ENCODE measurements at places on chromosomes 2 and 18. TPM values are rescaled to one million over a fixed set of nuclear protein-coding genes. Genes with fewer than 3 reads are reported as not detected.

PRSS56 gene
- not detected for total RNA-seq

HOXD9 gene
- total RNA-seq: not detected

AGPS gene
- 70.0 TPM for total RNA-seq

TUBA4B gene
- not detected for total RNA-seq

ALLC gene
- total RNA-seq: not detected

DNA sequence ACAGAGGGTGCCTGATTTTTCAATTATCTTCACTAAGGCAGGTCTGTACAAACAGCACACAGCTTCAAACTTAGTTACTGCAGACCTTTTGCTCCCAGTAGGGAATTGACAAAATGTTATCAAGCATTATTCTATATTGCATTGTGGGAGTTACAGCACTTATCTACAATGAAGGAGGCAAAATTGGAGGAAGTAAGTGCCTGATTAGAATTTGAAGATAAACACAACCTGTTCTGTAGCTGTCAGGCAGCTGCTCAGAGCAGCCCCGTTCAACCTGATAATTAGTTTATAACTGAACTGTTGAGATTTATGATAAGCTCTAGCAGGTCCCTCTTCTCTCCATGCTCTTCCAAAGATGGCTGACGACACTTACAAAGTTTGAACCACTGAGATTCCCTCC lies 364.4 kb upstream of the CYRIA start:
- ATAC-seq: no peak

DNA sequence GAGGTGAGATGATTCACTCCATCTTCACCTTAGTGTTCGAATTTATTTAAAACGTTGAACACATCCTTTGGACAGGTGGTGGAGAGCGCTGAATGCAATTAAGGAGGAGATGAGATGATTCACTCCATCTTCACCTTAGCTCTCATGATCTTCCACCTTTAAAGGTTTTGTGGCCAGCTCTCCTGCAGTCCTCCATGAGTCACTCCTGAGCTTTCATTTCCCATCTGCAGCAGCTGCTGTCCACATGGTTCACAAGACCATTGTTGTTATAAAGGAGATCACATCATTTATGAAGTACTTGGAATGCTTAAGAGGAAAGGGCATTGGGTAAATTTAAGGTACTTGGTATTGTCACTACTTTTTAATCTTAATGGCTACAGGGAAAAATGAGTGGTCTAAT lies 298.5 kb downstream of the PAX3 start:
- ATAC-seq: no peak

DNA sequence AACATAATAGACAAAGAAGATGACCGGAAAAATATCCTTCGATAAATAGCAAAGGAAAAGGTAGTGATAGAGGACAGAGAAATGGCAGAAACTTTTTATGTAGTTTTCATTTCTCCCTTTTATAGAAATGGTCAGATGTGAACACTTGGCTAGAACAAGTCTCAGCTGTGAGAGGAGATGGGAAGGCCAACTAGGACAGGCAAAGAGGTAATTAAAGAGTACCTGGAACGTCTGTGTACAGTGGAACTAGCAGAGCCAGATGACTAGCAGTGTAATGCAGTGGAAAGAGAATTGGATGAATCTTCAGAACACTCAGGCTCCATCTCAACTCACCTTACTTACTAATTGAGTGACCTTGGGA lies 69.2 kb downstream of the NABP1 start:
- no peak for ATAC-seq

- ATAC-seq: no peak
These were observed 32.2 kb downstream of the MAPRE2 start for GRCh38 chr18:35073186-35074105.
